ENCODE measurements at places on chromosomes 2 and 18.

DNA sequence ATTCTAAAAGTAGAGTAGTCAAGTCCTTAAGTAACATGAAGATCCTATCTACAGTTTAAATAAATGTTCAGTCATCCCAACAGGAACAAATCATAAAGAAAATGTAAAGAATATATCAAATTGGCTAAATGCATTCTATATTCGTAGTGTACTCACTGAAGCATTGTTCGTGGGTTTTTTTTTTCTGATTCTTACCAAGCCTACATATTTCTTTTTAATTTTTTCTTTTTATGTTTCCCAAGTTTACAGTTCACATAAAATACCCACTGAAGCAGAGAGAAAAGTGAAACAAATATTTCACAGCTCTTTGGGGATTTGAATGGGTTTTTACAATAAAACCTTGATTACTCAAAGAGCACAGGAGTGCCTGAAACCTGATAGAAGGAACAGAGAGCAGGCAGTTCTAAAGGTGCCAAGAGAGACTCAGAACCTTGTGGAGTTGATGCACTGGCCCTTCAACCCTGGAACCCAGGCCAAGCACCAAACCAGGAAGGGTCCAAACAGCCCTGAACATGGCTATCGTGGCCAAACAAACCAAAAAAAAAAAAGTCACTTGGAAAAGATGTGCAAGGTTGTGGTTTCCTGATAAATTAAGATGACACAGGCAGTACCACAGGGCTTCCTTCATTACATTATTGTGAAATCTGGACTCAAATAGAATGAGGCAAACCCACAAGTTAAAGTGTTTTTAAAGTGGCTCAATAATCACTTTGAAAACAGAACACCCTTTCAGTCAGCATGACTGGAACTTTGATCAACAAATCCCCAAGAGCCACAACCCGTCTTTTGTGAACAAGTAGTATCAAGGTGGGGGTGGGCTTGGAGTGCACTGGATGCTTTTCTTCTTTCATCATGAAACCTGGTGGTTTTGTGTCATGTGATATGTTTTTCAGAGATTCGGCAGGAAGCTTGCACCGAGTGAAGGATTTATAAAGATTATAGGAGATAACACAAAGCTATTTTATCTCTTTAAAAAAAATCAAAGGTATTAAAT lies 245.0 kb upstream of the FN1 start:
- DNase-seq, result peak; percentile 88

DNA sequence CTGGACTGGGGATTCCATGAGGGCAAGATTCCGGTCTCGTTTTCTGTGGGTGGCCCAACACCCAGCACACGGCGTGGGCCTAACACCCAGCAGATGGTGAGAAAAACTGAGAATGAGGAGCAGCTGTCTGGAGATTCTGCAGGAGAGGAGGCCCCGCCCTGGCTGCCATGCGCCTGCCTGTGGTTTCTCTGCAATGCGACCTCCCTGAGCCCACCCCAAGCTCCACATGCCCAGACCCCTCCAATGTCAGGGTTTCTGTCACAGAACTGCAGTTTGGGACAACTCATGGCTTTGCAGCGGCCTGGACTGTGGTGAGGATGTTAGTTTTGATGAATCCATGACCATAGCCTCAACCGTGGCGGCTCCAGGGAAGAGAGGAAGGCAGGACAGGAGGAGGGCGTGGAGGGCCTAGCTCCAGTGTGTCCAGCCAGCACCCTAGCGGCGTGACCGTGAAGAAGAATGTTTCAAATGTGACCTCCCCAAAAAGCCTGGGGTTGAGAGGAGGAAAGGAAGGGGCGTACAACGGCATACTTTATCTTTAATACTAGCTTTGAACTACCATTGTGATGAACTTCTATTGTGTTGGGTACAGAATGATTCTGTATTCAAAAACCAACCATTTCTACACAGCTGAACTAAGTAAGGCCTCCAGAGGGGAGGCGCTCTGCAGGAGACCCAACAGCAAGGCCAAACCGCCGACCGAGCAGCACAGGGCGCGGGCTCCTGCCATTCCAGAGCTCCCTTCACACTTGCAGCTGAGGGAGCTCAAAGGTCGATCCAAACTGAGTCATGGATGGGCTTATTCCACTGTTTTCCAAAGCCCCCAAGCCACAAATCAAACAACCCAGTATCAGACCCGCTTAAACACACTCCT lies 3.4 kb downstream of the PXDN start:
- DNase-seq, result no peak

- no peak for DNase-seq
Observed at GRCh38 chr2:74429487-74430451, 8.2 kb downstream of the WDR54 start.

DNA sequence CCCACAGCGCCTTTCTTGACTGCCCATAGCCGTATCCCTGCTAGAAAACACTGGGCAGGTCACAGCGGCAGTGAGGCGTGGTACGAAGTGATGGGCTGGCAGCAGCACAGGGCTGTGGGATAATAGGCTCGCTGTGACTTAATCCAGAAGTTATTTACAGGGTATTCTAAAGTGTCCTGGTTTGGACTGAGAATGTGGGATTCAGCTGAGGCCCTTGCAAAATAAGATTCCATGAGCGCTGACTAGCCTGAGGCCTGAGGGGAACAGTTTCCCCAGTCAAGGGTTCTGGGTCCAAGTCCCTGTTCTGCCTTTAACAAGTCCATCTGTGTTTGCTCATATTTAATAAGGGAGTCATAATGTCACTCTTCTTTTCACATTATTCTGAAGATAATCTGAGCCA lies 34.6 kb downstream of the SETBP1 start:
- DNase-seq, result peak; percentile 90

- no peak for DNase-seq
Observed at GRCh38 chr2:181962142-181962541, 23.5 kb upstream of the PPP1R1C start.

GRCh38 chr2:106858810-106859209 lies 27.2 kb downstream of the ST6GAL2 start:
- no peak for DNase-seq

- no peak for DNase-seq
Observed at GRCh38 chr18:22165049-22165602, 4.3 kb upstream of the GATA6 start.

GRCh38 chr18:74818516-74819175 lies 221.0 kb downstream of the ZNF407 start:
- DNase-seq, result no peak

- peak; percentile 91 for DNase-seq
Observed at GRCh38 chr2:1742681-1743395, 1.5 kb downstream of the PXDN start.

GRCh38 chr2:162143969-162144368 lies 8.1 kb downstream of the GCG start:
- DNase-seq, result no peak

GRCh38 chr18:60663060-60663989 lies 290.8 kb upstream of the MC4R start:
- no peak for DNase-seq

DNA sequence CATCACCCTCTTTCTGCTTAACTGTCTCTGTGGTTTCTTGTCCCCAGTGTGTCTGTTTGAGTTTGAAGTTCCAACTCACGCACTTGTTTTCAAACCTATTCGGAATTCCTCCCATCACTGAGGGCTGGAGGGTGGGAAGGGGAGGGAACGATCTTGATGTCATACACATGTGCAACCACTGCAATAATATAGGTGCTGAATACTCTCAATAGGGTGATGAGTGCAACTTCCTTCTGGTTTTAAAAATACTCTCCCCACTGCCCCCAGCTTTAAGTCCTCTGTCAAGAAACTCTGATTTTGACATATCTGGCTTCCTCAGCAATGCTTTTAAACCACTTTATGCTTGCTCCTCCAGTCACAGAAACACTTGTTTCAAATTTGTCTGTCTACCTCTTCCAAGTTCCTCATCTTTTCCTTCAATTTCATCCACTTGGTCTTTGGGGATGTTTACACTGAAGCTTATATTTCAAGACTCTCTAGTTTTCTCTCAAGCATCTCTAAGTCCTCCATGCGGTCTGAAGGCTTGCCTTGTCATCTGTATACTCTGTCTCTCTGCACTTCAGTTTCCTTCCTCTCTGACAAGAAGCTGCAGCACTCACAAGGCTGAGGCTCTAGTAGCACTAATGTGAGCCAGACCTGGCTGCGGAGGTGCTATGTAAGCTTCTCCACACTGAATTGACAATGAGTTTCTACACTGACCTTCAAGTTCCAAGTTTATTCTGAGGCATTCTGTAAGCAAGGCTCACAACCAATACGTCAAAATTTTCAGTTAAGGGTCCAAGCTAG lies 422.3 kb downstream of the ZEB2 start:
- DNase-seq, result no peak

- DNase-seq, result no peak
Observed at GRCh38 chr2:46634905-46635304, 155.5 kb downstream of the TMEM247 start.

- peak; percentile 16 for DNase-seq
Observed at GRCh38 chr18:9838144-9838877, 47.5 kb upstream of the TXNDC2 start.

- DNase-seq, result no peak
Observed at GRCh38 chr2:235216901-235217300, 265.1 kb downstream of the SH3BP4 start.

DNA sequence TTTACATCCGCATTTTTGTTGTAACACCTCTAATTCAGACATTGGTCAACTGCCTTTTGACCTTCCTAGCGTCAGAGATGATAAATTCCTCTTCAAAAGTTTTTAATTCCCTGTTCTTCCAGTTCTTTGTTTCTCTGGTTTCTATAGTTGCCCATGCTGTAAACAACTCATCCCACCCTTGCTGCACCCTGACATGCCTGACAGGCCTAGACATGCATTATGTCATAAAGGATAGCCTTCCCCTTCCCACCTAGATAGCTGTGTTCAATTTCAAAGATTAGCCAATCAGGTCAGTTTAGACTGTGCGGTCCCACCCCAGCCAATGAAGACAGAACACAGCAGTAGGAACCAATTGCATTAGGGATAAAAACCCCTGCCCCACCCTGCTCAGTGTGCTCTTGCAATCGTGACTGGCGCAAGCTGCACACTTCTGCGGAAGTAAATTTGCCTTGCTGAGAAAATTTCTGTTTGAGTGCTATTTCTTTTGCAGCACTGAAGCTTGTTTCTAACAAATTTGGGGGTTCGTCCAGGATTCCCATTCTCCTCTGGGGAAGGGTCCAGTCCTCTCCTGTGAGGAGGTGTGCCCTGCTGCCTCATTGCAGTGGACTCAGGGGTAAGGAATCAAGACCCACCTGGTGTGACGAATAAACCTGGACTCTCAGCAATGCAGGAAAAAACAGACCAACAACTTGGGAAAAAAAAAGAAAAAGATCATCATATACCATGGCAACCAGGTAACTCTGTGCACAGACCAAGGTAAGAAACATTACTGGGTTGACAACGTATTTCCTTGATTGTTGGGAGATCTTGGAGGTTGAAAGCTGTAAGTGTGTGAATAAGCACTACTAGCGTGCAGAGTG lies 9.1 kb upstream of the SAP130 start:
- DNase-seq, result no peak

DNA sequence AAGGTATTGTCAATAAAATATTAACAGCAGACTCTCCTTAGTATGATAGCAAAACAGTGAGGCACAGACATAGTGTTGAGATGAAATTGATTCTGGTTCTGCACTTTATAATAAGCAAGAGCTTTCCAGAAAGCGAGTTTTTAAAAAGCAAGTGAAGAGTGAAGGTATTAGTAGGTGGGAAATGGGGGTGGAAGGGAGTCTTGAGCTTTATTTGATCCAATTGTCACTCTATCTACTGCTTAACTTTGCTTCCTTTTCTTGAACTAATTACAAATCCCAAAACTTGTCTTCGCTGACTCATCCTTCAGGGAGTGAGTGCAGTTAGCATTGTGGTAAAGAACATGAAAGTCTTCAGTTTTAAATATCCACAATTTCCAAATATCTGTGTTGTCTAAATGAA lies 120.6 kb upstream of the BOD1L2 start:
- DNase-seq, result peak; percentile 10

- DNase-seq, result no peak
Observed at GRCh38 chr2:239339726-239340601, 60.9 kb downstream of the HDAC4 start.

DNA sequence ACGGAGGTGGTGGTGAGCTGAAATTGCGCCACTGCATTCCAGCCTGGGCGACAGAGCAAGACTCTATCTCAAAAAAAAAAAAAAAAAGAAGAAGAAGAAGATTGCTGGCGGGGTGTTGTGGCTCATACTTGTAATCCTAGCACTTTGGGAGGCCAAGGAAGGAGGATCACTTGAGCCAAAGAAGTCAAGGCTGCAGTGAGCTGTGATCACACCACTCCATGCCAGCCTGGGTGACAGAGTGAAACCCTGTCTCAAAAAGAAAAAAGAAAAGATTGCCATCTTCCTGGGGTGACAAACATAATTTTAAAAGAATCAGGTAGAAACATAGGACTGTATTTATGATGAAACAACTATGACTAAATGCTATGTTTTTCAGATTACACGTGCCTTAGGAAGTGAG lies 55.1 kb upstream of the EML4 start:
- DNase-seq, result no peak

DNA sequence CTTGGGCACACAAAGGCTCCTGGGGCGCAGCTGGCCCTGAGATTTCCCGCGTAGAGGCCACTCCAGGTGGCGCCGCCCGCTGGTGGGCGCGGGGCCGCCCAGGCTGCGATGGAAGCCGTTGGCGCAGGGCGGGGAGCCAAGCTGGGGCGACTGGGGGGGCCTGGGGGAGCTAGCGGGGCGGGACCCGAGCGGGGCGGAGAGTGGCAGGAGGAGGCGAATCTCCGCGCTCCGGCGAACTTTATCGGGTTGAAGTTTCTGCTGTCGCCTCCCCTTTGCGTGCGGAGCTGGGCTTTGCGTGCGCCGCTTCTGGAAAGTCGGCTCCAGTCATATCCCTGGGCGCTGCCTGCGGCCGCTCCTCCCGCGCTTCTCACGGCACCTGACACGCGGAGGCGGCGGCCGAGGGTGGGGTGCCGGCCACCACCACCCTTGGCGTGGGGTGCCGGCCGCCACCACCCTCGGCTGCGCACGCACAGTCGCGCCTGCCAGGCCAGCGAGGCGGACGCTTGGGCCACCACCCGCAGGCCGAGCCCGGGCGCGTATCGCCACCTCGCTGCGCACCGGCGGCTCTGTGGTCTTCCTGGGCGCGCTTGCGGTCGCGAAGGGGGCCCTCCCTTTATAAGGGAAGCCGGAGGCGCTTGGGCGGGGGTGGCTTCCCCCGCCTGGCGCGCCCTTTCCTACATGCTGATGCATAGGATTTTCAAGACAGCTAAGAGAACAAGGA lies 919 bp upstream of the CYP1B1 start:
- peak; percentile 97 for DNase-seq

- no peak for DNase-seq
Observed at GRCh38 chr2:159128191-159128590, 158.3 kb downstream of the WDSUB1 start.

GRCh38 chr18:55853268-55853667 lies 265.3 kb upstream of the TCF4 start:
- no peak for DNase-seq
